ENCODE measurements at places on chromosomes 12 and 14. TPM values are rescaled to one million over a fixed set of nuclear protein-coding genes. Genes with fewer than 3 reads are reported as not detected.

DNA sequence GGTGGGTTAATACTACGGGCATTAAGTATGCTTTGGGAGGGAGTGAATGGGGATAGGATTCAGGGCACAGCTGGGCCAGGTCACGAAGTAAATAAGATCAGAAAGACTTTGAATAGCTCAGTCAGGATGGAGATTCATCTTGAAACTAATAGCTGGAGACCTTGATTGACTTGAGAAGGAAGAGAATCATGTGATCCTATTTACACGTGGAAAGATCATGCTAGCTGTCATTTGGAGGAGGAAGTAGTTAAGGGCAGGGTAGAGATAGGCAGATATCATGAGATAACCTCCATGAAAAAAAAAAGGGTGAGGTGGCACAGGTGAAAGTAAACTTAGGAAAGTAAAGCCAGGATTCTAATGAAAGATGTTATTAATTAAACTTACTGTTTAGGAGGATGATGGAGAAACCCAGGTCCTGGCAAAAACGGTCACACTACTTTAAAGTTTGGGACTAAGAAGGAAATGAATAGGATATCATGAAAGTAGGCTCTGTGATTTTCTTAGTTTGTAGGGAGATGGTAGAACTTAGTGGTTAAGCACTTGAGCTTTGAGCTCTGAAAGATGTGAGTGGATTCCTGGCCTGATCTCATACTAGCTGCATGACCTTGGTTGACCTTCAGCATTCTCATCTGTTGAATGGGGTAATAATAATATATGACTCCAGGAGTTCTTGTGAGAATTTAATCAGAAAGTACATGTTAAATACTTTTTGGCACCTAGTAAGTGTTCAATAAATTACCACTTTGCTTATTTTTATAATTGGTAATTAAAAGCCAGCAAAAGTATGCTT, 439.0 kb downstream of the NRXN3 start:
- DNase-seq = no peak

DNA sequence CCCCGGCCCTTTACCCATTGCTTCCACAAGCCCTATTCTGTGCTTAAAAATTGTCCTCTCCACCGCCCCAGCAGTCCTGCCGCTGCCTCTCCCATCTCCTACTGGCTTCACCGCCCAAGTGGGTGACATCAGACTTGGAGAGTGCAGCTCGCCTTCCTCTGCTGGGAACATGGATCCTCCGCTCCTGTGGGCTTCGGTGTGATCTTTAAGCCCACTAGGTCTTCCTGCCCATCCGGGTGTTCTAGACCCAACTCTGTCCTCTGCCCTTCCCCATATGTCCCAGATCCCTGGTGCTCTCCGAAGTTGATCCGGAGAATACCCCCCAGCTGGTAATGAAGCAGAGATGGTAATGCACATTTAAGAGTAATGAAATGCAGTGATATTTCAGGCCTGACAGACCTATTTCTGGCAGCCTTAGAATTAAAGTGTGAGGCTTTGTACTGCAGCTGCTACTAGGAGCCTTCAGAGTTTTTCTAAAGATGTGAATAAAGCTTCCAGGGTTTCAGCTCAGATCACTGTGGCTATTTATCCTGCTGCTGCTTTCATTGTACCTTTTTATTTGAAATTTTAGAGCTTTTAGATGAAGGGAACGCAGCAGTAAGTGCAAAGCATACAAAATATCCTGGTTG, 22.9 kb upstream of the CTDSP2 start:
- DNase-seq = no peak

The BIN2 gene
- 366 TPM for polyA plus RNA-seq

The PAPLN gene
- polyA plus RNA-seq = 0.23 TPM

The MAP1LC3B2 gene
- 5.8 TPM for polyA plus RNA-seq

Data from CD8-positive, alpha-beta memory T cell (primary cell).